ENCODE measurements at places on chromosomes 6 and 20. TPM values are rescaled to one million over a fixed set of nuclear protein-coding genes. Genes with fewer than 3 reads are reported as not detected.

The HEY2 gene
- polyA plus RNA-seq: 0.40 TPM

The KIFC1 gene
- polyA plus RNA-seq: 6.6 TPM

DNA sequence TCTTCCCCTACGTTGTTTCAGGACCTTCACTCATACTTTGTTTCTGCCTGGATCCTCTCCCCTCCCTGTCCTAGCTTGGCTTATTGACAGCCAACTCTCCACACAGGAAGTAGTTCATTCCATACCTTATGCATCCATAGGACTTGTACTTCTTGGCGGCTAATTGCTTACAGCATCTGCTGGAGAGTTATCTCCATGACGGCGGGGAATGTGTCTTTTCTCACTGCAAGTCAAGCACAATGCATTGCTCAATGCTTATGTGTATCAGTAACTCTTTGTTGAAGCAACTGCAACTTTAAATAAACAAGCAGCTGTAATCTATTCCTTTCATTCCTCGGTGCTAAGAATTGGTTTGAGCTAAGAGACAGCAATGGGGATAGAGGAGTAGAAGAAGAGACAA, 551.3 kb upstream of the EPHA7 start:
- DNase-seq: peak; percentile 8

DNA sequence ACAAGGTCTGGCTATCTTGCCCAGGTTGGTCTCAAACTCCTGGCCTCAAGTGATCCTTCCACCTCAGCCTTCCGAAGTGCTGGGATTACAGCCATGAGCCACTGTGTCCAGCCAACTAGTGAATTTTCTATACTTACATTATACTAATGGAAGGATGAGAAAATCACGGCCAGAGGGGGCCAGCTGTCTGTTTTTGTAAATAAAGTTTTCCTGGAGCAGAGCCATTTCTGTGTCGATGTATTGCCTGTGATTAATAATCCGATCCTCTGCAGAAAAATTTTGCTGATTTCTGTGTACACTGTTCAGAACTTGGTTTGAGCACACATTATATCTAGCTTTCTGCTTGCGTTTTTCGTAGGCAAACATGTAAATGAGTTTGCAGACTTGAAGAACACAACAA, 28.8 kb downstream of the PTPRT start:
- DNase-seq: no peak

DNA sequence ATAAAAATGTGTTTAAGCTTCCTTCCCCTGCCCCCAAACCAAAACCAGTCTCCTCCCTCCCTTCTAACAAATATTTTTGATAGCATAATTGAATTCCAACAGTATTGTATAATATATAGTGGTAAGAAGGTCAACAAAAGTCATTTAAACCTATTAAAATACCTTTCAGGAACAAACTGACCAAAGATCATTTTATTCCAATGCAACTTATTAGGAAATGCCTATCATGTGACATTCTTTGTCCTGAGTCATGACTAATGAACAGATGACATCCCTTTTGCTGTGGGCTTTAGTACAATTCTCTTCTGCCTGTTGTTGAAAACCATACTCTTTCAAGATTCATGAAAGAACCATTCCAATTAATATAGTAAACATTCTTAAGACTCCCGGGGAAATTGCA, 51.5 kb upstream of the TRAF3IP2 start:
- no peak for DNase-seq

GRCh38 chr6:12851123-12851695, 134.6 kb downstream of the PHACTR1 start:
- DNase-seq: no peak

DNA sequence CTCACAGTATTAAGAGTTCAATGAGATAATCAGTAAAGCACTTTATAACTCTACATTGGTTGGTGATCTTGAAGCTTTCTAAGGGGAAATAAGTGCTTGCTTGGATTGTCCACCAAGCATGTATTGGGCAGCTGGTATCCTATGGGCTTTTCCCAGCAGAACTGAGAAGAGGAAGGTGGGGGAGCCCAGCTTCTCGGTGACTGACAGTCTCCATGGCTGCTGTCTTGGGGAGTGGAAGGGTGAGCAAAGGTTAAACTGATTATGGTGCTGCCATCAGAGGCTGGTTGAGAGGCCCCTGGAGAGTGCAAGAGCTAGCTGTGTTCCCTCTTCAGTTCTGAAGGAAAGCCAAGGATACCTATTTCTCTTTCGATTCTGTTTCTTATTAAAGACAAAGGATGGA, 35.5 kb upstream of the ADTRP start:
- DNase-seq: peak; percentile 35
